A549 treated with DMSO at 1 μM for 4 hours (cell line): ENCODE measurements at places on chromosomes 5 and 9. TPM values are rescaled to one million over a fixed set of nuclear protein-coding genes. Genes with fewer than 3 reads are reported as not detected.

Gene PCDHGB1
- total RNA-seq = 1.6 to 2.1 TPM (median 1.8 TPM) in 5 replicates

Gene CD274
- 1.9 to 3.1 TPM (median 2.8 TPM) in 5 replicates for total RNA-seq

Gene SHLD3
- total RNA-seq = 2.1 to 3.0 TPM (median 2.4 TPM) in 5 replicates

Gene NEUROG1
- not detected in 5 replicates for total RNA-seq

Gene PCDHB5
- 1.2 to 1.9 TPM (median 1.4 TPM) in 5 replicates for total RNA-seq

Gene TRIM36
- total RNA-seq = 1.5 to 2.4 TPM (median 2.0 TPM) in 5 replicates

Gene PPP1R26
- 15.0 to 20.1 TPM (median 19.0 TPM) in 5 replicates for total RNA-seq

Gene EDIL3
- 0.12 to 0.52 TPM (median 0.22 TPM) in 5 replicates for total RNA-seq

Gene SH2D3C
- total RNA-seq = 0.07 to 0.17 TPM (median 0.16 TPM) in 4 of 5 replicates, not detected in the other
